Fibroblast of lung (primary cell): ENCODE measurements at places on chromosomes 12 and 14. TPM values are rescaled to one million over a fixed set of nuclear protein-coding genes. Genes with fewer than 3 reads are reported as not detected.

GPRC5D gene
- total RNA-seq = not detected in 2 replicates

GRCh38 chr12:11886339-11886738 lies 184.4 kb upstream of the BCL2L14 start:
- DNase-seq = no peak

ADCY4 gene
- 1.3 and 7.4 TPM in 2 replicates for total RNA-seq

DNA sequence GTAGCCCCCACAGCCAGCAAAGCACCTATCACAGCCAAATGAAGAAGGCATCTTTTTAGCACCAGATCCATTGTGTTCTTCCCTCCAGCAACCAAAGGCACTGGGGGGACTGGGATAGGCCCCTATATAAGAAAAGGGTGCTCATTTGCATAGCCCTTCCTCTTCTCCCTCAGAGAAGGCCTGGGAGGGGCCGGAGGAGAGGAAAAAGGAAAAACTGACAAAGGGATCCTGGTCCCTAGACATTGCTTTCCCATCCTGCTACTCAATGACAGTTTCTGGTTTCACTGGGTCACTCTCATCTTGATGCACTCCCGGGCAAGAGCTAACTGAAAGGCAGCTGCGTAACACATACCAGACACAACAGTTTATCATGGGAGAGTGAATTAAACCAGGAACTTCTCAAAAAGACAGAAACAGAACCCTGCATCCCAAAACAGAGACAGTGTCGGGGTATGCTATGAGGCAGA lies at the start of gene PMEL:
Gene PMEL, minus strand, starts transcription at position 102 of the 467 bp plus-strand sequence. Its CDS starts 31 bp downstream, at position 71.
- no peak for DNase-seq

DNA sequence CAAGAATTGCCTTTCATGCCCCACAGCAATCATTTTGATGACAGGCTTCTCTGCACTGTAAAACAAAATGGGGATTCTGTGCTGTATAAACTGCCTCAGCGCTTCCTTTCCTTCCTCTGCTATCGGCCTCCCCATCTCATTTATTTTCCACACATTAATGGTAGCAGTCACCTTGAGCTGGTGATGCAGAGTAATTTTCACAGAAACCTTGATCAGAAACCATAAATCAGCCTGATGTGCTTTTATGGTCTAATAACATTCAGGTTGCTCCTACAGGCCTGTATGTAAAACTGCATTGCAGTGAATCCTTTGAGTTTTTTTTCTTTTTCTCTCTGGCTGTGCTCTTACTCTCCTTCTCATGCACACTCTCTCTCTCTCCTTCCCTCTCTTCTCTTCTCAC lies 578.4 kb upstream of the STXBP6 start:
- no peak for DNase-seq

STRN3 gene
- total RNA-seq = 76.5 and 88.2 TPM in 2 replicates

DNA sequence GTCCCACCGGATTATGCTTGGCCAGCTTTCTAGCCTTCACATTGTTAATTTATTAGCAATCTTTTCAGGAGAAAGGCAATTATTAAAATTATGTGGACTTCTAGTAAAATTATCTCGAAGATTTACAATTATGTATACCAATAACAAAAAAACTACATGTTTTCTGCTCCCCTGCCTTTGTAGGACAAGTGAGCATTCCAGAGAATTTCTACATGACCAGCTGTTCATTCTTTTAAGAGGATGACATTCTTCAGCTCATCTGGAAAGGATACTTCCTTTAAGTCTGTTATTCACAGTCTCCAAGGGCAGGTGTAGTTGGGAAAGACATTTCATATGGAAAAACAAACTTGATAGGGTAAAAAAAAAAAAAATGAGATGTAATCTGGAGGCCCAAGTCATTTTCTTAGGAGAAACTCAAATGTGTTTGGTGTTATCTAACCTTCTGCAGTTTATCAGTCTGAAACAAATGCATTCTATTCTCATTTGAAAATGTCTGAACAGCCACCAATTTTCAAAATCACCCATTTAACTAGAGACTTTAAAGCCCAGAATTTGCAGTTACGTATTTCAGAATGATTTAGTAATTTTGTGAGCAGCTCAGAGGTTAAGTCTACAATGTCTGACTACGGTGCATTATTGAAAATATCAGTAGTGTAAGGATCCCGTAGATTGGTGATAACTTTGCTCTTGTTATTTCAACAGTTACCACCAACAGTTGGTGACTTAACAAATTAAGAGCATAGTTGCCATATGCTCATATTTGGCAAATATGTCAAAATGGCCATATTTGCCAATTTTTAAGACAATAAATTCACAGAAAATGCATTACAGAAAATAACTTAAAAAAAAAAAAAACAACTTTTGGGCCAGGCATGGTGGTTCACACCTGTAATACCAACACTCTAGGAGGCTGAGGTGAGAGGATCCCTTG lies 1.8 kb upstream of the PHLDA1 start:
- peak; percentile 59 for DNase-seq

GPR68 gene
- 0.26 and 0.66 TPM in 2 replicates for total RNA-seq

SDSL gene
- total RNA-seq = 10.0 and 12.4 TPM in 2 replicates

DNA sequence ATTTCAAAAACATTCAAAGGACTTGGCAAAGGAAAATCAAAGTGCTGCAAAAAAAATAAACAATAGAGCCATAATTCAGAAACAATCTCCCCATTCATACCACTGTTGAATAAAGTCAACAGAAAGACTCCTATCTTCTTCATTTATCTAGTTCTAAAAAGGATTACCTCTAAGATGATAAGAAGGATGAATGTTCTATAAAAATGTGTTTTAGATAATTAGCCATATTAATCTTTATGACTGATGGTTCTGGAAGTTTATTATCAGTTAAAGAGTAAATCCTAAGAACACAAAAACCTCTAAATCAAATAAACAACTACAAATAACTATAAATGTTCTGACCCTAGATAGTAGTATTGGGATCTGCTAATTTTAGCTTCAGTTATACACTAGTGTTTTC lies 37.8 kb upstream of the CDKL1 start:
- no peak for DNase-seq

DNA sequence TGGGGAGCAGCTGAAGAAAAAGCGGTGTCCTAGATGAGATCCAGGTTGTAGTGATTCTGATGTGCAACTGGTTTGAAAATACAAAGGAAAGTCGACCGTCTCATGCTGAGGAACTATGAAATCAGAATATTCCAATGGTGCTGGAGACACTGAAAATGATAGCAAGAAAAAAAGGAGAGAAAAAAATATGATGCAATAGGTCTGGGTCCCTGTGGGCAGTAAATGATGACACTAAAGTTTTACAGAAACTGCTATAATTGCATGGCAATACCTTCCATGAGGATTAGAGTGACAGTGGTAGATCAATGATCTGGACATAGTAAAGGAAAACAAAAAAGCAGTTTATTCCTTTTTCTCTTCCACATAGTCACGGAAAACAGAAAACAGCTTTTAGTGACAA lies 2.3 kb downstream of the PYM1 start:
- no peak for DNase-seq

HOTAIR gene
- total RNA-seq = not detected in 2 replicates

DNA sequence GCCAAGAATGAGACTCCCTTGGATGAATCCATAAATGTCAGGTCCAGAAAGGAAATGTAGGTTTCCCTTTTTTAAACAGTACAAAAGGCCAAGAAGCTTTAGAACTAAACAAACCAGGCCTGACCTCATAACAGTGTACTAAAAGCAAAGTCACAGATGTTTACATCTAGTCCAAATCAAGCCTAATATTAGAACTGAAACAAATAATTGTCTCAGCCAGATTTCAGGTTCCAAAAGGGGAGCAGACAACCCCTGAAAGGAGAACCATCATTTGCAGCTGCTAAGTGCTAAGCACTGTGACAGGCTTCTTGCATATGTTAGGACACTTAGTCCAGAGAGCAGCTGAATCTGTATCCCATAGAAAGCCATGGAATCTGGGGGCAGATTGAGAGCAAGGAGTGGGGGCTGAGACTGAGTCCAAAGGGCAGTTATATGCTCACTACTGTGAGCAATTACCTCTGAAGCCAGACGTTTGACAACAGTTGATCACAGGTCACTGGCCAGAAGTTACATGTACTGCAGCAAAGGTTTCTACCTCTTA lies 90.1 kb downstream of the STXBP6 start:
- DNase-seq = no peak

- DNase-seq = no peak
These were observed 9.5 kb downstream of the TRMT61A start for GRCh38 chr14:103538291-103539055.

DNA sequence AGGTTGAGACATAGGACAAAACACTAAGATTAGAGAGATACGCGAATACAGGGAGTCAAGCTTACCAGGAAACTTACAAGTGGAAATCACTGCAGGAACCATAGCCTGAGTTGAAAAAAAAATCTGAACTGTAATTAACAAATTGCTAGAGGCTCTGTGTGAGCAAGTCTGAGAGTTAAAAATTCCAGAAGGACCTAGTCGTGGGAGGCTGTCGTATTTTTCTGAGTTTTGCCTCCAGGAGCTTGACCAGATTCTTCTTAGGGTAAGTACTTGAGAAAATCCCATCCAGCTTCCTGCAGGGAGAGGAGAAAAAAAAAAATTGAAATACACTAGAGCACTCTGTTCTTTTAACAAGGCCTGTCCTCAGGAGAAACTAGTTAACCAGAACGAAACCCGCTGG lies 22.7 kb downstream of the DIO2 start:
- DNase-seq = no peak

- no peak for DNase-seq
These were observed 35.6 kb downstream of the GCH1 start for GRCh38 chr14:54867011-54867410.

DNA sequence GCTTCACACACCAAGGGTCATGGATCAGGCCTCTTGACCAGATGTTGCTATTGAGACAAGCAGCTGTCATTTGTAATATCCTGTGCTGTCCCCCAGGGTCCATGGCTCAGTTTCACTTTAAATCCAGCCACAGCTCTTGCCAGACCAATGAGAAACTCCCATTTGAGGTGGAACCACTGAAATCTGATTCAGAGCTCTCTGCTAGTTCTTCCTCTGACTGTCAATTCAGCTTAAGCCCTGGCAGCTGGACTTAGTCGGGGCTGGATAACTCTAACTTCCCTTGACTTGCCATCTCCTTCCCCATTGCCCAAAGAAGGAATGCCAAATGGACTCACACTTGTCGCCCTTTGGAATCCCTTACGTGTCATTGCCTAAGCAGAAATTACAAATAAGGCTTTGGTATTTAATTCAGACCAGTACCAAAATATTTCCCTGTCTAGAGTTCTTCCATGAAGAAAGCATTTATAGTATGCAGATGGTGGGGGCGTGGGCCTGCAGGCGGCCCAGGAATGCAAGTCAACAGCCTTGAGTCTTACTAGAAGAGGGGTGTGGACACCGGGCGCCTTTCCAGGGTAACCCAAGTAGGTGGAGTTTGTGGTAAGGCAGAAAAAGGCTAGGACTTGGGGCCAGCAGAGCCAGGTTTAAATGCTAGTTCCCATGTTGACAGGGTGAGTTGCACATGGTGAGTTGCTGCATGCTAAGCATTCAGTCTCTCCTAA lies 96.9 kb upstream of the TMPO start:
- DNase-seq = peak; percentile 95

GRCh38 chr12:52795694-52796428 lies at the start of gene KRT3:
Gene KRT3, minus strand, starts transcription at chr12:52796117. Its CDS starts 75 bp downstream, at chr12:52796042.
- no peak for DNase-seq

GRCh38 chr12:111248236-111249017 lies 120.5 kb downstream of the PHETA1 start:
- DNase-seq = peak; percentile 4

- DNase-seq = no peak
These were observed 202.3 kb upstream of the C14orf180 start for GRCh38 chr14:104377256-104377655.

TAS2R8 gene
- total RNA-seq = under 0.01 TPM in 1 of 2 replicates, not detected in the other

CCDC60 gene
- not detected in 2 replicates for total RNA-seq
